Ovary (tissue), 10 donors: ENCODE measurements at places on chromosomes 11 and 22. TPM values are rescaled to one million over a fixed set of nuclear protein-coding genes. Genes with fewer than 3 reads are reported as not detected.

The ZP1 gene
- 0.17 TPM for polyA plus RNA-seq

The CADM1 gene
- 6.6 TPM for polyA plus RNA-seq

The FAM181B gene
- 1.4 TPM for polyA plus RNA-seq

The OR51B4 gene
- polyA plus RNA-seq, result not detected

The MYOD1 gene
- polyA plus RNA-seq, result not detected

The CALCA gene
- not detected for polyA plus RNA-seq

The CAPN5 gene
- 13.2 TPM for polyA plus RNA-seq

The SYVN1 gene
- polyA plus RNA-seq, result 59.6 TPM

The ACR gene
- 0.33 TPM for polyA plus RNA-seq

The SPECC1L gene
- 47.2 TPM for polyA plus RNA-seq

The CD81 gene
- 661 TPM for polyA plus RNA-seq

The ARHGAP20 gene
- 1.1 TPM for polyA plus RNA-seq

GRCh38 chr11:113493206-113493605, 18.0 kb upstream of the DRD2 start:
- no peak for DNase-seq

- no peak for DNase-seq
Measured at GRCh38 chr11:106697058-106697457, 321.2 kb downstream of the GUCY1A2 start.

DNA sequence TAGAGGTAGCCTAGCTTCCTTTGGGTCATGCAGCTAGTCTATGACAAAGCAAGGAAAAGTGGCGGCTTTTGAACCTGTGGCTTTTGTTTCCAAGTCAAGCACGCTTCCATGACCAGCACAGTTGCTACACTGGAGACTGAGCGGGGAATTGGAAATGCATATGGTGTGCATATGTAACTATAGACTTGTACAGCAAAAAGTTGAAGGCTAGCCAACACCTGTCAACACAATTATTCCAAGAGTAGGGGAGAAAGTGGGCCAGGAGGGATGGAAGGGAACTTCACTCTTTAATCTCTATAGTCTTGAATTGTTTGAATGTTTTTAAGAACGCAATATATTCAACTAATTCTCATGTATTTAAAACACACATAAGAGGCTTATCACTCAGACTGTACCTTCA, 218.5 kb upstream of the CADM1 start:
- no peak for DNase-seq

- DNase-seq, result no peak
Measured at GRCh38 chr22:25030636-25031035, 78.1 kb downstream of the KIAA1671 start.

DNA sequence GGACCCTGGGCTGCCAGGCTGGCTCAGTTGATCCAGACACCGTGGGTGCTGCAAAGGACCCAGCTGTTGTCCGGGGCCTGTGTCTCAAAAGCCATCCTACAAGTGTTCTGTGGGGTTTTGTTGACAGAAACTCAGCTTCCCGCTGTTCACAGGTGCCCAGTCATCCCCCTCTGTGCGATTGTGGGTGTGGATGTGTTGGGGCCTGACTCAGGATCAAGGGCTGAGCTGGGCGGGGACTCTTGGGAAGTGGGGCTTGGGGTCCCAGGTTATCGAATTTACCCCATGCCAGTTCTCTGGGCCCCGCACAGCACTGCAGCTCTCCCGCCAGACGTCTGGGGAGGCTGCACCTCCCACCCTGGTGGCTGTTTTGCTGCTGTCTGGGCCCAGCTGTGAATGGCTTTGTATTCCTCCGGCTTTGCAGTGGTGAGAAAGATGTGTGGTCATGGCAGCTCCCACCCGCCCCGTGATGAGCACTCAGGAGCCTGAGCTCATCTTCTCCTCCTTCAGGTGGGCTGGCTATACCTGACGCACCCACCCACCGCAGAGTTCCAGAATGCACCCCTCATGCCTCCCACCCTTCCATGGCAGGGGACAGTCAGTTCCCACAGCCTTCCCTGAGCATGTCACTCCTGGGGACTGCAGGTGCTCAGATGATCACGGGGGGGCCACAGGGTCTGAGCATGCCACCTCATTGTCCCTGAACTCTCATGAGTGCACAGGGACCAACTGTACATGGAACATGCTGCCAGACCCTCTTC, 3.6 kb upstream of the AP2A2 start:
- DNase-seq, result no peak

GRCh38 chr11:120710354-120711131, 199.0 kb downstream of the GRIK4 start:
- peak; percentile 90 for DNase-seq

- no peak for DNase-seq
Measured at GRCh38 chr11:11157185-11157584, 195.9 kb downstream of the CSNK2A3 start.

DNA sequence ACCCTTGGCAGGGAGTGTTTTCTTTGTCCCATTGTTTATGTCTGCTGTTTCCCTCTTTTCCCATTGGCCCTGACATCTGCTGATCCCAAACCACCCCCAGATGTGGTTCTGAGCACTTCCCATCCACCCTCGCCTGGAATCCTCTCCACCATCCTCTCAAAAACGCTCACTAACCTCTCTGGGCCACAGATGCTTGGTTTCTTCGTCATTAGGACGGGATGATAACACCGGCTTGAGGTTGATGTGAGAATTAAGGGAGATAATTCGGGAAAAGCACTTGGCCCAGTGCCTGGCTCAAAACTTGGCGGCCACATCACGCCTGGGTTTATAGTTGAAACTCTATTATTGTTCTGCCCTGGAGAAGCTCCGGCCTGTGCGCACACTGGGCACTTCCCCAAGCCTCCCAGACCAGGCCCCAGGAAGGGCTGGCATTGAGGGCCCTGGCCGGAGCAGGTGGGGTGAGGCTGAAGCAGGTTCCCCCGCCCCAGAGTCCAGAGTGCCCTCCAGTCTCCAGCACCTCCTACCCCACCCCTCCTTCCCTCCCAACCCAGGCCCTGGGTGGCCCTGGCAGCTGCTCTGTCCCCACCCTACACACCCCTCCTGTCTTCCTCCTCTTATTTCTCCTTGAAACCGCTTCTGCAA, 63.7 kb downstream of the CYTH4 start:
- peak; percentile 81 for DNase-seq

GRCh38 chr11:110093407-110094297, 460 bp downstream of the ZC3H12C start:
- peak; percentile 74 for DNase-seq

DNA sequence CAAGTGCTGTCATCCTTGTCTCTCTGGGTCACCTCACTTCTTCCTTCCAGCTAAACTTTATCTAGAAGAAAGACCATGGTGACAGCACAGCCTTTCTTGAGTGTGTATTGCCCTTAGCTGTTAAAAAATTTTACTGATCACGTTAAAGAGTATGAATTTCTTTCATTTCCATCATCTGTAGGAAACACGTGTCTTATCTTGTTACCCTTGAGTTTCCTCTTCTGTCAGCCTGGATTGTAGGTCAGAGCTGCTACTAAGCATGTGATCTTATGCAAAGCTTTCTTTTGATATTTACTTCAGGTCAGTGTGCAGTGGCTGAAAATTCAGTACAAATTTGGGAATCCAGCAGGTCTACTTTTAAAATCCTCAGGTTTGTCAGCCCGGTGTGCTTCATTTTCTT, 512.2 kb upstream of the ARHGAP42 start:
- no peak for DNase-seq

DNA sequence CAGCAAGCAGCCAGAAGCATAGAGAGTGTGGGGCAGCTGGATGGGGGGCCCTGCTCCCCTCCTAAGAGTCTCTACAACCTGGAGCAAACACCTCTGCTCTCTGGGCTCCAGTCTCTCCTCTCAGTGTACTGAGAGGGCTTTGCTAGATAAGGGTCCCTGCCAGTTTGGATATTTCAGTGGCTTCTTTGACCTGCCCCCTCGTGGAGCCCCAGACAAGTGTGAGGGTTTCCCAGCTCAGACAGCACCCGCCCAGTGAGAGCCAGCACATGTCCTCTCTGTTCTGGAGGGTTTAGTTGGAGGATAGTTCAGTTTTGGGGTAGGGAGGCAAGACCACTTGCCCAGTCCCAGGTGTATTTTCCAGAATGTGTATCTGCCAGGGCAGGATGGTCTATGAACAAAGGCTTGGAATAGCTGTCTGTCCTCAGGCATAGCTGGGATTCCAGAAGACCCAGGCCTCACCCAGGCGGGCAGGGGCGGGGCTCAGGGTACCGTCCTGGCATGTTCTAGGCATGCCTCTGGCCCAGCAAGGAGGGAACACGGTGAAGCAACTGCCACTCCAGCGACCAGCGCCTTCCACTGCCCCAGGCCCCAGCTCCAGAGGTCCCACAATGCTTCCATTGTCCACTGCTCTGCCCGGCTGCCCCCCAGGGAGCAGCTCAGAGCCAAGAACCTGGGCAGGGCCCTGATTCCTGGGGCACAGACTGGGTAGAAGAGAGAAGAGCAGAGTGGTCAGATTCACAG, 7.5 kb upstream of the MICALL1 start:
- no peak for DNase-seq

DNA sequence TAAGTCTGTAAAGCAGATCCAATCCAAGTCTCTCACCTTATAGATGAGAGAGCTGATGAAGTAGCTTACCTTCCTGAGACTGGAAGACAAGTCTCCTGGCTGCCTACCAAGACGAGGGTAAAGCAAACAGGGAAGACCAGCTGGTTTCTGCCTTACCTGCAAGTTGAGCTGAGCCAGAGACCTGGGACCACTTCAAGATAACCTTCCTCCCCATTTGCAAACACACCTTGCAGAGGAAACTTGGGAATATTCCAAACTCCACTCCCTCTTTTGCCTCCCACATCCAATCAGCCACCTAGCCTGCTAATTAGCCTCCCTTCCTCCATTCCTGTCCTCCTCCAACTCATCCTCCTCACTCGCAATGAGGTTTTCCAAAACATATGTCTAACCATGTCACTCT, 23.4 kb upstream of the ROBO3 start:
- DNase-seq, result no peak

DNA sequence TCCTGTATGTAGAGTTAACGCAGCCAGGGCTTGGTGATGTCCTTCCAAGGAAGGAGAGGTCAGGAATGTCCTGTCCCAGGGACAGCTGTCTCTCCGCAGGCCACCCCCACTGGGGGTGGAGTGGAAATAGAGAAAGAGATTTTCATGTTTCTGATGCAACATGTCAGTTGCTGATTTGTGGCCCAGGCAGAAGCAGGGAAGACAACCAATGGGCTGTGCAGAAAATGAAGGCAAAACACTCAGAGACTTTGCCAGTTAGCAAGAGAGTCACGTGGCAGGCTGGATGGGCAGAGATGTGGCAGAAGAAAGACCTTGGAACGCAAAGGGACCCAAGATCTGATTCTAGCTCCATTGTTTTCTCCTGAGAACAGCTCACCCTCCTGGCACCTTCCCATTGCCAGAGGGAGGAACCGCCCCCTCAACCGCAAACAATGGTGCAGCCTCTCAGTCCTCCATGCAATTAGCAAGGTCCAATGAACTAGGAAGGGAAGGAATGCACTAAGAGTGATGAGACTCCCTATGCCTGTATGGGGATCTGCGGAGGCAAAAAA, 71.0 kb downstream of the SYN3 start:
- no peak for DNase-seq

DNA sequence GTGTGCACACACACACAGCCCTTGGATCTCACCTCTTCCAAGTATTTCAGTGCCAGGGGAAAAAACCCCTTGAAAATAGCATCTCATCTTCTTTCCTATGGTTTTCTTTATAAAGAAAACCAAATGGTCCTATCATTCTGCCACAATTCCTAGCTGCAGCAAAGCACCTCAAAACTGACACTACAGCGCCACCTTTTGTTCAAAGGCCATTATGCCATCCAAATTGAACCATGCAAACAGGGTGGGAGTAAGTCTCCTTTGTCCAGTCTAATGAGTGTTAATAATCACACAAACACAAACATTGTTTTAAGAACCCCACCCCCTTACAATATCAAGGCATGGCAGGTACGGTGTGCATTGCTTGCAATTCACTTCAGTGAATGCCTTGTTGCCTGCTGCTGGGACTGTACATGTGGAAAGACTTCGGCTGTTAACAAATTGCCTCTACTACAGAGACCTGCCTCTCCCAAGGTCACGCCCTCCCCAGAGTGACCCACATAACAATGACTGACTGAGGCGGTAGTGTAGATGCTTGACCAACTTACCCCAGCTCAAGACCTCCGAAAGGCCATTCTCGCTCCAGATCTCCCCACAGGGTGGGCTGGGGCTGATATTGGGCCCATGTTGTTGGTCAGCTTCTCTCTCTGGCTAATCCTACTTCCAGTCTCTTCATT, 31.7 kb downstream of the FAM181B start:
- DNase-seq, result no peak

DNA sequence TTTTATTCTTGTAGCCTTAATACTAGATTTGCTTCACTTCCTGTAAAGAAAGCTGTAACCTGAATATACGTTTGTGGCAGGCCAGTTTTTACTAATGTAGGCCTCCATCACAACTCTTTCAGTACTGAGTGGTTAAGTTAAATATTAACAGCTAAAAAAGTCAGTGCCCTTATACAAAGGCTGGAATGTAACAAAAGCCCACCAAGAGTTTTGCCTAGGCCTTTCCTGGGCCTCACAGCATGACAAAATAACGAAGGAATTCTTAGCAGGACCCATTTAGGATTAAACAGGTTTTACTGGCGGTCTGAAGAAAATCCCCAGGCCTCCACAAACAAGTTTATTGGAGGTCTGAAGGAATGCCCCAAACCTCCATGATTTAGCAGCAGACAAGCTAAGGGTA, 43.7 kb downstream of the PIWIL3 start:
- no peak for DNase-seq

DNA sequence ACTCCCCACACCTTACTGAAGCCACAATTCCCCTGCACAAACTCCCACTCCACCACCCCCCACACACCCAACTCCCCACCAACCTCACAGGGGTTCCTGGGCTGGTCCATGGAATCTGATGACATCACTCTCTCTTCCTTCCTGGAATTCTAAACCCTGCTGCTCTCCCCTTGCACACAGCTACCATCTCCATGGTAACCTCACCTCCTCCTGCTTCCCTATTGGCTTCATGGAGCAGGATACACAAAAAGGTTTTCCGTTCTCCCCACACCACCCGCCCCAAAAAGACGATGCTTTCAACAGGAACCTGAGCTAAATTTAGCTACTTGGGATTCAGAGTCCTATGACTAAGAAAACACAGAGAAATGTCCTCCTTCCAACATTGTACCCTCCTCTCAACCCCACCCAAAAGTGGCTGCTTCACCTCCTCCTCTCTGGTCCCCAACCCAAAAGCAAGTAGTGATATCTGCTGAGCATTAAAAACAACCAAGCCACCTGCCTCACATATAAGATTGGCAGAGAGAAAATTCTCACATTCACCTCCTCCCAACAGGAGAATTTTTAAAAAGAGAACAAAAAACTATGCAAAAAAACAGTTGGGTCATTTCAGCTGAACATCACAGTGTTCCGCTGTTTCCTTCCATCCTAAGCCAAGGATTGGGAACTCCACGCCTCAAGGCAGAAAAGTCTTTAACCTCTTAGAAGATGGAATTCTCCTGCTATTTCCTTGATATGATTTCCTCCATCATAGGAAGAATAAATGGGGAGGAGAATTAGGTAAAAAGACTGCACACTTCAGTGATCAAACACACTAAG, 66.9 kb downstream of the RBFOX2 start:
- DNase-seq, result peak; percentile 36

GRCh38 chr11:86933891-86934581, 21.2 kb downstream of the FZD4 start:
- DNase-seq, result no peak
